CD4-positive, alpha-beta T cell treated with Interleukin-15 for 4 hours (primary cell): ENCODE measurements at places on chromosomes 2 and 18.

GRCh38 chr2:220857368-220857767 is 714.7 kb downstream of the EPHA4 start:
- DNase-seq = no peak

- no peak for DNase-seq
These were observed 90.4 kb downstream of the ZEB2 start for GRCh38 chr2:144429396-144430112.

- DNase-seq = no peak
These were observed 164.6 kb downstream of the HDAC4 start for GRCh38 chr2:239236043-239236807.

DNA sequence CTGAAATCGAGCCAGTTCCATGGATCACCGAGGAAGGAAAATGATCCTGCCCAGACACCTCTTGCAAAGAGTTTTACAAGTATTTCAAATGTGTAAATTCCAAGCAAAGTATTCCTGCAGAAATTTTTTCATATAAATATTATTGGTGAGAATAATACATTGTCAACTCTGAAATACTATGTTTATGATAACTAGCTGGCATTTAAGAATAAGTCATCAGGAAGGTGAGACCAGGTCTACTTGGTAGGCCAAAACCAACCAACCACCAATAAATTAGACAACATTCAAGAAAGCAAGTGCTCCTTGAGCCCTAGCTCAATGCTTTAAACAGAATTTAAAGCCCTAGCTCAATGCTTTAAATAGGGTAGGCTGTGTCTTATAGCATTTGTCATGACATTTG is 21.7 kb downstream of the SCN7A start:
- DNase-seq = no peak

- no peak for DNase-seq
These were observed 6.8 kb downstream of the SF3B1 start for GRCh38 chr2:197427986-197428385.

DNA sequence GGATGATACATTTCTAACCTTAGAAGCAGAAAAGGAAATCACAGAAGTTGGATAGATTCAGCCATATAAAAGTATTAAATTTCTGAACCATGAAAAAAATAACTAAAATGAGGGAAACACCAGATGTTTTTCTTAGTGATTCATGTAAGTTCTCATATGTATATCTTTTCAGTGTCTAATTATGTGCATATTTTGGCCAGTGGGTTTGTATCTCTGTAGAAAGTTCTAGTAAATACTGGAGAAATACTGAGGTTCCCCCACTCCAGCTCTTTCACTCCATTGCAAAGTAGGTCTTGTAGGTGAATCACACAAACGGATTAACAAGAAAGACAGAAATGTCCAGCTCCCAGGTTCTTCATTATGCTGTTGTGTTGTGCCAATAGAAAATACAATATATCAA is 222.3 kb downstream of the NEDD4L start:
- no peak for DNase-seq

GRCh38 chr2:239920693-239921365 is 104.3 kb downstream of the NDUFA10 start:
- no peak for DNase-seq

DNA sequence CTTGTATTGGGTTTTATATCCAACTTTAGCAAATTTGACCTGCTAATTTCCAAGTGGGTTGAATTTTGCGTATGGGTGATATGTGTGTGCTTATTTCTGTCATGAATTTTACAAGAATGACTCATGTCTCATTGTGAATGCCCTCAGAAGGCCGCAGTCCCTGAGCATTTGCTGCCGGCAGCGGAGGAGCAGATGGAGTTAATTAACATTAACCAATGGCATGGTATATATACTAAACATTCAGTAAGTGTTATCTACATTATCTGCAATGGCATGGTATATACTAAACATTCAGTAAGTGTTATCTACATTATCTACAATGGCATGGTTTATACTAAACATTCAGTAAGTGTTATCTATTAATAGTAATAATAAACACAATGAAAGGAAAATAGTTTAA is 90.1 kb downstream of the DOK6 start:
- DNase-seq = no peak

GRCh38 chr2:235418918-235419317 is 74.9 kb upstream of the AGAP1 start:
- DNase-seq = no peak

DNA sequence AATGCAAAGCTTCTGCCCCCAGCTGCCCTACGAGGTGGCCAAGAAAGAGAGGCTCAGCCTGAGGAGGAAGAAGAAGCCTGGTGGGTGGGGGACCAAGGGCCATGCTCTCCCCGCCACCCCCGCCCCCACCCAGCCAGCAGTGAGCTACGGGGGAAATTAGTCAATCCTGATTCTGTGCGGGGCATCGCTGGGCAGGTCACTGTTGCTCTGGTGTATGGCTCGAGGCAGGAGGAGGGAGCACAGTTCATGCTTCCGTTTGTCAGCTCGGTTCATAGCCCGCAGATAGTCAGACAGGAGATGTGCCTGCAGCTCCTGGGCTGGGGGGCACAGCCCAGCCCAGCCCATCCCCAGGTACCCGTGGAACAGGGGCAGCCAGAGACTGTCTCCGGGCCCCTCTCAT is 17.1 kb downstream of the RAMP1 start:
- DNase-seq = no peak

- no peak for DNase-seq
These were observed 958.8 kb upstream of the NRXN1 start for GRCh38 chr2:51990684-51991083.

DNA sequence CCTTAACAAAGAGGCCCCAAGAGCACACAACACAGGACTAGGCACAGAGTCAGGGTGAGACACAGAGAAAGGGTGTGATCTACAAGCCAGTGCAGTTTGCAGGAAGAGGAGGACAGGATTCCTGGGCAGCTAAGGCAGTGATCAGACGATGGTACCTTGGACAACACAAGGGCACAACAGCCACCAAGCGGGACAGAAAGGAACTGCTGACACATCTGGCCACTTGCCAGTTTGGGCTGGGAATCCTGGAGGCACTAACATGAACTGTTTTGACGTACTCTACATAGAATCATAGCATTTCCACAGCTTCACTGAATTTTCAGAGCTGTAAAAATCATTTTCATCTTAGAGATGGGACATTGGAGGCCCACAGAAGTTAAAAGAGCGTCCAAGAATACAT is 221.5 kb upstream of the SLC35G4 start:
- no peak for DNase-seq

GRCh38 chr2:232214053-232214452 is 164.5 kb upstream of the ALPP start:
- DNase-seq = no peak

- DNase-seq = no peak
These were observed 9.9 kb upstream of the GAREM1 start for GRCh38 chr18:32480581-32480980.

DNA sequence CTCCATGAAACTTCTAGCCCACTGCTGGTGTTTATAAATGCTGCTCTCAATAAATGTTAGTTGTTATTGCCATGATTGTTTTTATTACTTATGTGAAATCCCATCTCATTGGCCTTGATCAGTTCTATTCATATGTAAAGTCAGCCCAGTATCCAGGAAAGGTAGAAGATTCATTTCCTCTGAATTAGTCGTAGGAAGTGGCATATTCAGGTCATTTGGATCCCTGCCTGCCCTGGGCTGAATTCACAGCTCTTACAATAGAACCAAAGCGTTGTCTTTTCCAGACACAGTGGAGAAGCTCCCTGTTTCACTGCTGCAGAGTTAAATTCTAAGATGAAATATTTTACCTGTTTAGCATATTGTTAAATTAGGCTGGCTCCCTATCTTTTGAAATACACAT is 70.3 kb downstream of the MAIP1 start:
- no peak for DNase-seq

DNA sequence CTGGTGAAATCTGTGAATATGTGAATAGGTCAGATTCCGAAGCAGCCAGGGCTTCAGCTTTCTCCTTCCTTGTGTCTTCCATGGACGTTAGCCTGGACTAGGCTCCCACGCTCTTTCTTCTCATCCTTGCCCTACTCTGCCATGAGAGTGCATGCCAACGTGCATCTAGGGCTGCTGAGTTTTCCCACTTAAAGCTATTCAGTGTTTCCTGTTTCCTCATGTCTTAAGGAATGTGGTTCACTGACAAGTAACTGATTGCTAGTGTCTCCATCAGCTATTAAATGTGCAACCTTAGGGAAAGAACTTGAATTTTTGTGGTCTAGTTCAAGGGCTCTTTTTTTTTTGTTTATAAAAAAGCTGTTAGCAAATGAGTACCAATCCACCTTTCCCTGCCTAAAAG is 642.3 kb upstream of the LINC00305 start:
- no peak for DNase-seq

GRCh38 chr2:27303093-27304025 is 4.9 kb downstream of the UCN start:
- peak; percentile 55 for DNase-seq

- no peak for DNase-seq
These were observed 150.5 kb upstream of the SMAD7 start for GRCh38 chr18:49101236-49101635.

- no peak for DNase-seq
These were observed 87.4 kb downstream of the COL6A3 start for GRCh38 chr2:237326266-237327171.

- DNase-seq = no peak
These were observed 48.0 kb downstream of the LANCL1 start for GRCh38 chr2:210428393-210429179.

DNA sequence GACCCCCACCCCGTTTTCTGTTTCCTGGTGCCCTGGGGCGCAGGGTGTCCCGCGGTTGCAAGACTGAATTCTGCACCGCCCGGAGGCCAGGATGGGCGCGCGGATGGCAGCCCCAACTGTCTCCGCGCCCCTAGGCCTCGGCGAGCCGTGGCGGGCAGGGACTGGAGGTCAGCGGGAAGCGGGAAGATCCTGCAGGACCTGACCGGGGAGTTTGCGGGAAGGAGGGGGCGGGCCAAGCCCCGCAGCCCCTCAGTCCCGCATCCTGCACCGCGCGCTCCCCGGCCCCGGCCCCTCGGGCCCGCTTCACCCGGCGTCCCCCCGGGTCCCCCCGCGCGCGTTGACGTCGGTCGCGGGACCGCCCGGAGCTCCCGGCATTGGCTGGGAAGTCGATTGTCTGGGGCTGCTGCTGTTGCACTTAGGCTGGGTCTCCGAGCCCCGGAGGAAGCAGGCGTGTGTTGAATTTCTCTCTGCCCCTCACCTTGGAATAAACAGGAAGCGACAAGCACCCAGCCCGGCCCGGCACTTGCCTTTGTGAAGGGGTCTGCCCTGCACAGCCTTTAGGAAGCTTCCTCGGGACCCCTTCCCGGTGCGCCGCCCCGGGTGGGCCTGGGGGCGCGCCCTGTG is at the start of gene LDLRAD4:
Gene LDLRAD4, plus strand, starts transcription at position 393 of the 624 bp plus-strand sequence.
- DNase-seq = peak; percentile 21

DNA sequence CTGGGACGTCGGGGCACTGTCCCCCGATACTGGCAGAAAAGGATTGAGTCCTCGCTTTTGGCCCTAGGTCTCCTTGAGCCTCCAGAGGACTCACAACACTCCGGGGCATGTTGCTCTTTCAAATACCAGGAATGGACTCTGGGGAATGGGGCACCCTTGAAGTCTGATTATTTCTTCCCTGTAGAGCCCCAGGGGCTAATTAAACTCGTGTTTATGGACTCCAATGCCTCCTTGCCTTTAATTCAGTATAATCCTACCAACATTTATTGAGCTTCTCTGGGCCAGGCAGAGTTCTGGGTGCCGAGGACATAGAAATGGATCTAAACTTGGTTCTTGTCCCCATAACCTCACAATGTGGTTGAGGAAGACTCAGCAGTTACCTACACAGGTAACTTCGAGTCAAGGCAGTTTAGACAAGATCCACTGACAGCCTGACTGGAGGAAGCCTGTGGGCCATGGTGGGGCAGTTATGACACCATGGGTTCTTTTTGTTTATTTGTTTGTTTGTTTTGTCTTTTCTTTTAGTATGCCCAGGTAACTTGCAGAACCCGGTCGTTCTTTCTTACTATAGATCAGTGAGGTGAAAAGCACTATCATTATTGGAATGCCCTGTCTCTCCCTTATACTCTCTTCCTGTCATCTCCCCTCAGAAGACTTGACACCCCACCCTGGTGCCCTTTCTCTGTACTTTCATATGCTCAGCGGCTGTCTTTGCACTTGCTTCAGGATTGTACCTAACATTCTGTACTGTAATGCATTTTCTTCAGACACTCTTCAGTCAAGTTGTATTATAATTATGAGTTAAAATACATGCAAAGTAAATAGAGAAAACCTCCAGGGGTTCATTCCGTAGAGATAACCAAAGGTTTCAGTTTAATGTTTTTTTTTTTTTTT is 3.2 kb downstream of the CFLAR start:
- DNase-seq = peak; percentile 53

DNA sequence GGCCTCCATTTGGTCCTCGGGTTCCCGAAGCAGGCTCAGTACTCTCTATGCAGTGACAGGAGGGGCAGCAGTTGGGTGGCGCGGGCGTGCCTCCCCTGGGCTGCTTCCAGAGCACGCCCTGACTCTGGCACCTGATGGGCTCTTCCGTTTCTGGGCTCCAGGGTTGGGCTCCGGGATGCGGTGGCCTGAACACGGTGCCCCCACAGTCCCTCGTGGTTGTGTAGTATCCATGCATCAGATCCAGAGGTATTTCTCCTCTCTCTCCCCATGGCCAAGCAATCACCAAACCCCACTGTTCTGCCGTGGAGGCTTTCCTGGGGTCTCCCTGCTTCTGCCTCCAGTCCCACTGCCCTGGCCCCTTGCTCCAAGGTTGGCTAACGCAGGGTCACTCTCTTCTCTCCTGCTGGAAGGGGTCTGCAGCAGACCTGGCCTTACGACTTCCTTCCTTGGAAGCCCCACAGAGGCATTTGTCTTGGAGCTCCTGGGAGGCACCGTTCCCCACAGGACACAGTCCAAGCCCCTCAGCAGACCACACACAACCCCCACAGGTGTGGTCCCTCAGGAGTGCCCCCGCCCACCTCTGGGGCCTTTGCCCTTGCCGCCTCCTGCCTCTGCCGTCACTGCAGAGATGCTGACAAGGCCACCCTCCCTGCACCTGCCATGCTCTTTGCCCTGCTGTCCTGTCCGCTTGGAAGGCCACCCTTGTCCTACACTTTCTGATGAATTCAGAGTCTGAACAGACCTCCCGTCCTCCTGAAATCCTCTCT is 136.6 kb upstream of the ASB18 start:
- no peak for DNase-seq

DNA sequence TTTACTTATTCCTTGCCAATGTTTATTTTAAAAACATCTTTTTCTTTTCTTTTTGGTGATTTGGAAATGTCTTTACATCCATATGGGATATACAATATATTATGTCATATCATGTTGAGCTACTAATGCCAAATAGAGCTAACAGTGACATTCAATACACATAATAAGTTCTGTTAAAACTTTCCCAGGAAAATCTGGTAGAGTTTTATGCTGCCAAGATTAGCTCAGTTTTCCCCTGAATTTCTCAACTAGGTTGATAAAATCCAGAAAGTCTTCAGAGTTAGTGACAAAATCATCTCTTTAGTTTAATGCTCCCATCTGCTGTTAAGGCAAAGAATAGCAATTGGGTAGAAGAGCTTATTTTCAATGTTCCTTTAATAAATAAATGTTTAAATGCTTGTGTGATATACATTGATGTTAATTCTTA is 9.9 kb downstream of the COL3A1 start:
- no peak for DNase-seq

- no peak for DNase-seq
These were observed 132.7 kb upstream of the HS6ST1 start for GRCh38 chr2:128451084-128452023.

GRCh38 chr2:235444101-235444597 is 49.7 kb upstream of the AGAP1 start:
- DNase-seq = no peak
